Stimulated activated CD4-positive, alpha-beta T cell treated with anti-CD3 and anti-CD28 coated beads, TNF-alpha, amount 100 ng/mL, for 1 hour (primary cell): ENCODE measurements at places on chromosomes 3 and 15.

GRCh38 chr3:101665357-101665756, 11.6 kb downstream of the ZBTB11 start:
- DNase-seq, result no peak

DNA sequence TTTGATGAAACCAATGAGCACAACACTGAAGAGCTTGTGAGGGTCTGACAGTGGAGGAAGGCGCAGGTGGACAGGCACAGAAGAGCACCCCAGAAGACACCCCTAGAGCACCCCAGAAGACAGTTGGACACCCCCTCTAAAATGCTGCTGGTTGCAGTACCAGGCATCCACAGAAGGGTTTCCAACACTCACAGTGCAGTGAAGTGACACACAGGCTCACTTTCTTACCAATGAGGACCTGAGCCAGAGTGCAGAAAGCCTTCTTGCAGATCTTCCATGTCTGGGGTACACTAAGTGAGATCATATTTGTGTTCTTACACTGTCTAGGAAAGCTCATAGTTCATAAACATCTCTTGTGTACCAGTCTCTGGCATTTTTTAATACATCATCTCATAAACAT, 27.6 kb downstream of the CCNL1 start:
- no peak for DNase-seq

GRCh38 chr3:31924610-31925270, 56.3 kb downstream of the OSBPL10 start:
- DNase-seq, result no peak

DNA sequence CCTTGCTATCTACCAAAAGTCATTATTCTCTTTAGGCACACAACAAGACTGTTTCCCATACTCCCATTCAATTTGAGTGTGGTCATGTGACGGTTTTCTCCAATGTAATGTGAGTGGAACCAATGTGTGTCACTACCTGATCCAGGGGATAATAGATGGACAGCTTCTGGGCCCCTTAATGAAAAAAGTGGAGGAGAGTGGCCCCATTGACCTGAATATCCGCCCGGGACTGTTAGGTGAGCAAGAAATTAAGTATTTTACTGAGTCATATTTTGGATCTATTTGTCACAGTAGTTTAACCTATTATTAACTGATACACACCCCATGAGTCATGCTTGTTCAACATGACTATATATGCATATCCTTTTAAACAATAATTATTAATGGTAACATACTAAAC, 15.1 kb upstream of the ARID3B start:
- no peak for DNase-seq

GRCh38 chr3:197787412-197787811, 3.6 kb upstream of the LRCH3 start:
- DNase-seq, result no peak

- DNase-seq, result no peak
Measured at GRCh38 chr3:147975165-147975564, 566.0 kb downstream of the ZIC1 start.

DNA sequence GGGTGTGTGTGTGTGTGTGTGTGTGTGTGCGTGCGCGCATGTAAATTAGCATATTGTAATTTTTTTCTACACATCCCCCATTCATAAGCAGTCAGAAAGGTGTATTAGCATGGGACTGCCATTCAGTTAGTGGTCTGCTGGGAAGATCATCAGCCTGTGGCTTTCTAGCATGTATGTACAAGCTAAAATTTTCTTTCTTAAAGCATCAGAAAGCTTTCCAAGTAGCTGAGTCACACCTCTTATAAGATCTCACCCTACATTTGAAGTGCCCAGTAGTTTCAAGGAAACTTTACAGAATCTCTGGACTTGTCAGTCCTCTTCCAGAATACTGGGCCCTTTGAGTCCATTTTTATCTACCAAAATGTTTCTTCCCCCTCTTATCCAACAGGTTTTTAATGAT, 411.4 kb upstream of the TPRG1 start:
- DNase-seq, result no peak

DNA sequence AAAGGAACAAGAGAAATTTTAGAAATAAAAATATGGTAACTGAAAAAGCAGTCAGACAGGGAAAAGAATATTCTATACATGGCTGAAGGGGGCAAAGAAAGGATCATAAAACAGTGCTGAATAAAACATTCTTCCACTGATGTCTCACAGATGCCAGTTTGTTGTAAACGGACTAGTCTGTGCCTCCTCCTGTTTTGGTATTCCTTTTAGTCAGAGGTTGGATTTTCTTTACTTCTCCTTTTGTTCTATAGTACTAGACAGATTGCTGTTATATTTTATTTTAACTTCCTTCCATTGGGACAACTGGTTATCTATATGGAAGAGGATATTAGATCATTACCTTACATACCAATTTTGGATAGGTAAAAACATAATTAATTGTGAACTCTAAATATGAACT, 16.0 kb upstream of the GNB5 start:
- no peak for DNase-seq

GRCh38 chr3:32432711-32433530, 41.3 kb downstream of the CMTM7 start:
- no peak for DNase-seq

GRCh38 chr15:88125576-88125975, 131.0 kb downstream of the NTRK3 start:
- no peak for DNase-seq

DNA sequence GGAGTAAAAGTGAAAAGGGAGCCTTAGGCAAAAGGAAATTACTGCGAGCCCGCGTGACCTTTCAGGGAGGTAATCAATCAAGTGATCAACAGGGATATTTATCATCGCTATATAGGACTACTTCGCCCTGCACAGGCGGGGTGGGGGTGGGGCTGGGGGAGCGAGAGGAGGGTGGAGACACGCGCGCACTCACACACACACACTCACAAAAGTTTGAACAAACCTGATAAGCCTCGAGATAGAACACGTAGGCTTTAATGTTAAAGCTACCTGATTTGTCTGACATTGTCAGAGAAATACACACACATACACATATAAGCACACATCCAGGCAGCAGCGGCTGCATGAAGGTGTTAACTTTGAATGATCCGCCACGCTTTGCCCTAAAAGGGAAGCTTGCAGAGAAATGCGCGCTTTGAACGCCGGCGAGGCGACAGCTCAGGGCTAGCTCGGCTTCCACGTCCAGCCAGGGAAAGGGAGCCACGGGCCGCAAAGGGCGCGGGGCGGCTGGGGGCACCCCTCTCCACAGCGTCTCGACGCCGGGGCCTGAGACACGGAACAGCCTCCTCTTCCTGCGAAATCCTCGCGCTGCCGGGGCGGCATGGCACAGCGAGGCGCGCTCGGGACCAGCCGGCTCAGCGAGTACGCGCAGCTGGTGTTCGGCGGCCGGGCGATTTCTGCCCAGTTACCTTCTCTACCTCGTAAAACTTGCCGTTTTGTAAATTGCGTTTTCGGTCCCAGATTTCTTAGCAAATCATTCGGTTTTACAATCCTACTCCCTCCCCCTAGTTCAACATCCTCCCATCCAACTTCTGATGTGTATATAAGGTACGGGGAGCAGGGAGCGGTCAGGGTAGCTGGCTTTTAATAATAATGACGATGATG, 4.8 kb upstream of the MECOM start:
- no peak for DNase-seq
